Stomach (tissue), 19 donors: ENCODE measurements at places on chromosomes 5 and 9.

DNA sequence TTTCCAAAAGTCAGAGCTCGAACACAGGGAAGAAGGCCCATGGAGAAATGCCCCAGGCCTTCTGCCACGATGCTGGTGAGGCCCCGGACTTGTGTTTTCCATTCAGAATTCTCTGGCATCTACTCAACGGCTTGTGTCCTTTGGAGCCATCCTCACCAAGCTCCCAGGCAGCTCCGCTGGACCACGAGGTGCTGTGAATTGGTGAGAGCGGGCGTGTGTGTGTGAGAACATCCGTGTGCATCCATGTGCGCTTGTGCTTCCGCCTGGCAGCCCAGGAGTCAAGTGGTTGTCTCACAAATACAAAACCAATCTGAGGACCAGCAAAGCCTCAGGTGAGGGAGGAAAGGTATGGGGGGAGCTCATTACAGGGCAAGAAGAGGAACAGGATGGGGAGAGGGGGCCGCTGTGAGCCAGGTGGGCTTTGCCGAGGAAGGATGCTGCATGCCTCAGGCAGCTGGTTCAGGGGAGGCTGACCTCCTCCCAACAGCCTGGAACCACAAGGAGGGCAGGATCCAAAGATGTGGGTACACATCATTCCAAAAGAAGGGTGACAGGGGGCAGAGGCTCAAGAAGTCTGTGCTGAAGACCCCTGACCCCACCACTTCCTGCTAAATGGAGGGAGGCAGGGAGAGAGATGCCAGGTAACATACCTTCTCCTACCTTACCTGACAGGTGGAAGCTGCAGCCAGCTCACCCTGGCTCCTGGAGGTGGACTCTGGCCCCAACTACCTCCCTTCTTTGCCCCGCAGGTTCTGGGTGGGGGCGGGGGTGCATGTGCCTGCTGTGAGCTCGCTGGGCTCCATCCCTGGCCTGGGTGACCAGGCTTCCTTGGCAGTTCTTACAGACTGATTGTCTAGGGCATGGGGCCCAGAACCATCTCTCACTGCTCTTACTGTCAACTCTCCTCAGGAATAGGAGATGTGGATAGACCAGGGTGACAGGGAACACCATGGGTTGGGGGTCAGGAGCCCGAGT lies 196.3 kb downstream of the PAX5 start:
- no peak for DNase-seq
- H3K27me3 ChIP-seq = peaks cover 16% of the 10 kb centered on the region
- H3K36me3 ChIP-seq = no peaks in the 10 kb centered on the region
- H3K27ac ChIP-seq = no peak overlapping the region
- H3K4me1 ChIP-seq = no peaks in the 10 kb centered on the region

GRCh38 chr9:135883410-135884089 lies 23.8 kb downstream of the CAMSAP1 start:
- peaks cover 35% of the 10 kb centered on the region for H3K4me1 ChIP-seq
- H3K27me3 ChIP-seq = no peaks in the 10 kb centered on the region
- no peak overlapping the region for H3K4me3 ChIP-seq
- H3K36me3 ChIP-seq = peaks cover 24% of the 10 kb centered on the region

DNA sequence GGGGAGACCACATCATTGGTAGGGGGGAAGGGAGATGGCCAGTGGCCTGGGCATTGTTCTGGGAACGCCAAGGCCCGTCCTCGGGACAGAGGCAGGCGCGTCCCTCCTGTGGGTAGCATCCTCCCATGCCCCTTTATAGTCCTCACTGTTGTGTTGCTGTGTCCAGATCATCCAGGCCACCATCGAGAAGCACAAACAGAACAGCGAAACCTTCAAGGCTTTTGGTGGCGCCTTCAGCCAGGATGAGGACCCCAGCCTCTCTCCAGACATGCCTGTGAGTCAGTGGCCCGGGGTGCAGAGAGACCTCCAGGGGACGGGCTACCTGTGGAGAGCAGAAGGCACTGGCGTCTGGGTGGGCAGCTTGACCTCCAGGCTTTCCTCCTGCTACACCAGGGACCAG lies 38.4 kb upstream of the SUSD3 start:
- H3K27me3 ChIP-seq = no peaks in the 10 kb centered on the region
- H3K36me3 ChIP-seq = peaks cover 27% of the 10 kb centered on the region
- DNase-seq = no peak
- no peaks in the 10 kb centered on the region for H3K4me1 ChIP-seq

- H3K36me3 ChIP-seq = no peaks in the 10 kb centered on the region
- no peaks in the 10 kb centered on the region for H3K27me3 ChIP-seq
- H3K27ac ChIP-seq = no peak overlapping the region
- no peak overlapping the region for H3K4me3 ChIP-seq
- H3K4me1 ChIP-seq = no peaks in the 10 kb centered on the region
- DNase-seq = no peak
These were observed 140.0 kb upstream of the RAD23B start for GRCh38 chr9:107142896-107143603.

DNA sequence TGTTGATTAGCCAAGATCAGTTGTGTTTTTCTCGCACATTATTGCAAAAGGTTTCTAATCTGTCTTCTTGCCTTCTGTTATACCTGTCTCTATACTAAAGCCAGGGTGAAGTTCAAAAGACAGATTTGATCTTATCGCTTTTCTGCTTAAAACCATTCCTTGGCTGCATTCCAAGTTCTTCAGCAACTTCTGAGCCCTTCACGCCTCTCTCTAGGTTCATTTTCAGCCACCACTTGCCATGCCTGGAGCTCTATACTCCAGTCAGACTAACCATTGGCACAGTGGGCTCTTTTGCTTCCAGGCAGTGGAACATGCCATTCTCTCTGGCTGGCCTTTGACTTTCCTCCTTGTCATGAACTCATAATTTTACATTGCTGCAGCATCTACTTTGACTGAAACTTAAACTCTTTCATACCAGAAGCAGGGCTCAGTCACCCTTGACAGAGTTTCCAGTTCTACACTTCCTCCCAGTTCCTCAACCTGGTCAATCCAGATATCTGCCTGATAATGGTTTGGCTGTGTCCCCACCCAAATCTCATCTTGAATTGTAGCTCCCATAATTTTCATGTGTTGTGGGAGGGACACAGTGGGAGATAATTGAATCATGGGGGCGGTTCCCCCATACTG lies 114.4 kb downstream of the SLC12A2 start:
- no peak overlapping the region for H3K27ac ChIP-seq
- H3K4me1 ChIP-seq = peaks cover 15% of the 10 kb centered on the region
- no peak overlapping the region for H3K4me3 ChIP-seq
- no peaks in the 10 kb centered on the region for H3K36me3 ChIP-seq

- H3K4me1 ChIP-seq = no peaks in the 10 kb centered on the region
- H3K27ac ChIP-seq = no peak overlapping the region
- H3K36me3 ChIP-seq = no peaks in the 10 kb centered on the region
- DNase-seq = no peak
These were observed 1692.7 kb downstream of the EFNA5 start for GRCh38 chr5:105978011-105978410.

GRCh38 chr9:78567693-78568092 lies 270.8 kb downstream of the PSAT1 start:
- no peak overlapping the region for H3K27ac ChIP-seq
- no peaks in the 10 kb centered on the region for H3K27me3 ChIP-seq

GRCh38 chr5:119301906-119302305 lies 53.9 kb upstream of the TNFAIP8 start:
- DNase-seq = no peak
- H3K27me3 ChIP-seq = no peaks in the 10 kb centered on the region
- H3K27ac ChIP-seq = no peak overlapping the region

DNA sequence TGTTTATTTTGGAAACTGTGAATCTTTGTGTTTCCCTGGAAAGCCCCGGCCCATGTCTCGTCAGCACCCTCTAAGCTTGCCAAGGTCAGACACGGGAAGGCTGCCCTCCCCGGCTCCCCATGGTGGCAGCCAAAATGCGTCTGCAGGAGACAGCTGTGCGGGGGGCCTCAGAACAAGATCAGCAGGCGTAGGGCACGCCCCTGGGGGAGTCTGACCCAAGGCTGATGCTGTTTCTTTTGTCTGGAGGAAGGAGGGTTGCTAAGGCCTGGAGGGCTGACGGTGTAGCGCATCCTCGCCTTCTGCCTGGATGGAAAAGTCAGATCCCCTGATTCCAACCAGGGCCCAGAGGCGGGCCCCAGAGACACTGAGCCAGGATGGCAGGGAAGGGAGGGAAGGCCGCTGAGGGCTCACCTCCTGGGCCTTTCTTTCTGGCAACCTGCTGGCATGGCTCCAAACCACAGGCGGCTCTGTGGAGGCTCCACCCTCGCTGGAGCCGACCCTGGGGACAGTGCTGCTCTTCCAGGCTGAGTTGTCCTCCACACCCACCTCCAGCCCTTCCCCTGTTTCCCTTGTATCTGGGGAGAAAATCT lies 57.2 kb downstream of the OLFM1 start:
- no peak overlapping the region for H3K27ac ChIP-seq
- H3K36me3 ChIP-seq = no peaks in the 10 kb centered on the region
- no peak for DNase-seq
